ENCODE measurements at places on chromosomes 1 and 21.

DNA sequence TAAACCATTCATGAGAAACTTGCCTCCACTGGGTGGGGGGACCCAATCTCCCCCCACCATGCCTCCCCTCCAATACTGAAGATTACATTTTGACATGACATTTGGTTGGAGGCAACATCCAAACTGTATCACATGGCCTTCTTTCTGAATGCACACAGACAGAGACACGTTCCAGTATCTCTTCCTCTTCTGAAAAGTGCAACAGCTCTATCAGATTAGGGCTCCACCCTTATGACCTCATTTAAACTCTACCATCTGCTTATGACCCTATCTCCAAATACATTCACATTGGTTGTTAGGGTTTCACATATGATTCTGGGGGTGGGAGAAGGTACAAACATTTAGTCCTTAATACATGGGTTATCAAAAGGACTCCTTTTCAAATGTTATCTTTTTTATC, 481.8 kb upstream of the NFIA start:
- no peak for DNase-seq

DNA sequence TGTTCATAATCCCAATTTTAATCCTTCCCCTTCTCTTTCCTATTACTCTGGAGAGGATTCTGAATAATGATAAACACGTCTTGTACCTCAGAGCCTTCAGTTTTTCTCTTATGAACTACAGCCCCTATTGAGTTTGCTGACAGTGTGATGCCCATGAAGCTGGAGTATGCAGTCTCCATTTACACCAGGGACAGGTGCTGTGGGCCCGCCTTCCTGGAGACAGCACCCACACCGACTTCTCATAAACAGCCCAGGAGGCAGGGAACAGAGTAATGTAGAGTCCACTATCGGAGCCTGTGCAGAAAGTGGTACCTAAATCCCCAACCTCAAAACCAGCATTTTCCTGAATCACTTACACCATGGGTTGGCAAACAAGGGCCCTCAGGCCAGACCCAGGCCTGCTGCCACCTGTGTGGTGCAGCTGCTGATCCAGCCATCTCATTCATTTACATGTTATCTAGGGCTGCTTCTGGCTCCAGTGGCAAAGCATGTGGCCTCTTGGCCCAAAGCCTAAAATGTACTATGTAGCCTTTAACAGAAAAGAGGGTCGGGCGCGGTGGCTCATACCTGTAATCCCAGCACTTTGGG, 95.1 kb upstream of the KRTAP19-8 start:
- no peak for DNase-seq

GRCh38 chr21:21730512-21730911, 732.3 kb downstream of the NCAM2 start:
- no peak for DNase-seq

DNA sequence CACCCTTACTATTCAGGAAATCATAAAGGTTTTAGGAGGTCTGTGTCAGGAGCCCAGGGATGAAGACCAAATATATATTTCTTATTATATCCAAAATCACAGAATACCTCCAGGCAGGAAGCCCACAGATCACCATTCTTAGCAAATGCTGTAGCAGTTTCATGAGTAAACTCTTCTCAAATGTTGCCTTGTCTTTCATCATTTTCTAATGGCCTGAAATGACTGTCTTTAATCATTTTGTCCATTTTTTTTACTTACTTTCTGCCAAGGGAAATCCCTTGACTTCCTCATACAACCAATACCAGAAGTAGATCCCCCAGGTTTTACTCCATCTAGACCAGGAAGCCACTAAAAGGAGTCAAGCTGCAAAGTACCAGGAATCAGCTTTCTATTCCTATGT, 32.4 kb downstream of the PSMG1 start:
- no peak for DNase-seq

DNA sequence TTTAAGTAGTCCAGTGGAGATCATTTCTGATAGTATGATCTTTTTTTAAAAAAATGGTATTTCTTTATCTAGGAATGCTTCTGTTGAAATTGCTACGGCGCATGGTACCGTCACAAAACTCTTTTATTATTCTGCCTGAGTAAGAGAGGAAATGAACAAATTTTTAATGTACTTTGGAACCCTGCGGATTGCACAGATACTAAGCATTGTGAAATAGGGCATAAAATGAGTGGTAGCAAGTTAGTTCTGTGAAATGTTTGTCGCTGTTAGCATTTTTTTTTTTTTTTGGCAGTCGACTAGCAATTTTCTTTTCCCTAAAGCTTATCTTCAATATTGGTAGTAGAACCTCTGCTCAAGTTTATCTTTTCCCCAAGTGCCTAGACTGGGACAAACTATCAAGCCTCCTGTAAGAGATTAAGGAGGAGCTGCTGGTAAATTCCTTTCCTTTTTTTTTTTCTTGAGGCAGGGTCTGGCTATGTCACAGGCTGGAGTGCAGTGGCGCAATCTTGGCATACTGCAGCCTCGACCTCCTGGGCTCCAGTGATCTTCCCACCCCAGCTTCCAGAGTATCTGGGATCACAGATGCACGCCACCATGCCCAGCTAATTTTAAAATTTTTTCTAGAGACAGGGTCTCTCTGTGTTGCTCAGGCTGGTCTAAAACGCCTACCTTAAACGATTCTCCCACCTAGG, 2.2 kb downstream of the ITSN1 start:
- no peak for DNase-seq

DNA sequence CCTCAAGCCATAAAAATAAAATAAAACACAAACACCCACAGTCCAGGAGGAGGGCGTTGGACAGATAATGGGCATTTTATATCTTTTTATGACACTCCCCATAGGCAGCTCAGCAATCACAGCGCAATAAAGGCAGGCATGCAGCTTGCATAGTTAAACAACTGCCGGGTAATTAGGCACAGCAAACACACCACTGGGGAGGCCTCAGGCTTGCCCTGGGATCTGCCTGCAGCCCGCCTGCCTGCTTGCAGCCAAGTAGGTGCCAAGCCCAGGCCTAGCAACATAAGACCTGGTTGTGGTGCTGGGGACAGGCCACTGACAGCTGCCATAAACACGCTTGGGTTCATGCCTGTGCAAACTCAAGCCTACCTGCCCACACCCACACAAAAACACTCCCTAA, 54.2 kb downstream of the DMAP1 start:
- no peak for DNase-seq

GRCh38 chr21:34880401-34880800, 168.7 kb downstream of the RUNX1 start:
- DNase-seq, result no peak

DNA sequence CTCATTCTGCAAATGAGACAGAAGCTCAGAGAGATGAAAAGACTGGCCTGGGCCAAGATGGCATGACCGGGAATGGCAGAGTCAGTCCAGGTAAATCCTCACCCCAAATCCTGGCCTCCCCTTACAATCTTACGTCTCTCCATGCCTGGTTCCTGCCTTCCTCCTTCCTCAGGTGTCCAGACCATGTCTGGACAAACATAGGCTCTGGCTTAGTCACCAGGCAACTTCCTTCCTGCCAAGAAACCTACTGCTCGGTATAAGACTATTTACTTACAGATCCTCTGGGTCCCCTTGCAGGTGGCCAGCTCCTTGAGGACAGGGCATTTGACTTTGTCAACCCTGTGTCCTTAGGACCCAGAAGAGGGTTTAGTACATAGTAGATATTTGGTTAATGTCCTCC, 69.4 kb upstream of the ROR1 start:
- DNase-seq, result no peak

DNA sequence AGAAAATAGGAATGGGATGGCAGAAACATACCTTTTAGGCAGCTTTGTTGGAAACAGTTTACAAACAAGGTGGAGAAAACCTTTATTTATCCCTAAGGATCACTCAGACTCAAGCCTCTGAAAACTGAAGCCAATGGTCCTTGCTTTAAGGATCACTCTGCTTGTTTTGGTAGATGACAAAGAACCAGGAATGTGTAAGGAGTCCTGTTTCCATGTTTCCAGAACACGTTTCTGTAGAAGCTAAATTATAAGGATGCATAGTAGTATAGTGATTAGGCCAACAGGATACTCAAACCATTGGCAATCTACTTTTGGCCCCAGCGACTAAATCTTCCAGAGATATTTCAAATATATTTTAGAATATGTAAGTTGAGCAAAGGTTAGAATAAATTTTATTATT, 149.1 kb upstream of the HP1BP3 start:
- DNase-seq, result no peak

- no peak for DNase-seq
These were observed 72.7 kb upstream of the CNIH3 start for GRCh38 chr1:224543453-224543852.

DNA sequence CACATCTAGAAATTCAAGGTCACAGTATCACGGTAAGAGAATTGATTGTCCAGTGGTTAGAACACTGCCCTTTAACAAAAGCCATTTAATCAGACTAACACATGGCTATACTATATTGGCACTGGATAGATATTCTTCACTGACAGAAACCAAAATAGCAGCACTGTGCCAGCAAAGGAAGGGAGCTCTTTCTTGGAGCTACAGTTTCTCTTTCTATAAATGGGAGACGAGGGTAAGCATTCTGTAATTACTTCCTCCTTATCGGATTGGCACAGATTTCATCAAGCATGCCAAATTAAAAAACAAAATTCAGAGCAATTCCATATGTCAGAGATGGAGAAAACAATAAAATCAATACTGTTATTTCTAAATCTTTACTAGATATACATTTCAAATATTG, 115.7 kb upstream of the CACYBP start:
- DNase-seq, result no peak

DNA sequence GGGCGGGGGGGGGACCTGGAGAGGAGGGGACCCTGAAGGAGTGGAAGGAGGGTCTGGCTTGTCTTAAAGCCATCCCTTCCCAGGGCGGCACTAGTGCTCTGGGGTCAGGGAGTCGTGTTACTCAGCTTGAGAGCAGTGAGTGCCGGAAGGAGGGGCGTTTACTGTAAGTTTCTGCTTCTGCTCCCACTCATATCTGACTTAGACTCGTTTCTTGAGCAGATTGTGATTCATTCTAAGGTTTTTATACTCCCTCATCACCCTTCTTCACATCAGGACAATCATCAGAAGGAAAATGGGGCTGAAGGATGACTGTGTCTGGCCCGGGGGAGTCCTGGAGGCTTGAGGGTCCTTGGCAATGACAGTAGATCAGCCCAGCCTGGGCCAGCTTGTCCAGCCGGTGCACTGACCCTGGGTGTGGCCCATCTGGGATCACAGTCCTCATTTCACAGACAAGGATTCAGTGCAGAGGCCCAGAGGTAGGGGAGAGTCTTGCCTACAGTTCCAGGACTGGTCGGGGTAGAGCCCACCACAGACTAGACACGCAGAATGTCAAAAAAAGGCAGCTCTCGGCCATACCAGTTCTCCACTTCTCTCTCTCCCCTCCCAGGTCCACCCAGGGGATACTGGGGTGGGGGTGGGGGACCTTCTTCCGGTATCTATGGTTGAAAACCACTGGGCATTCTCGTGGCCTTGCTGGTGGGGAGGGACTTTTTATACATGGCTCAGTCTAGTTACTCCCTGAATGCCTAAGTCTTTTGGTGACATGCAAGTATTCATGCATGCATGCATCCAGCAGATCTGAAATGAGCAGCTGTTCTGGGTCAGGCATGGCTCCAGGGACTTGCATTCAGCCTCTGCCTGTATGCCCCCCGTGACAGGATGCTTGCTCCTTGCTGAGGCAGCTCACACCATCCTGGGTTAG, 5.1 kb downstream of the TNFRSF8 start:
- DNase-seq, result peak; percentile 18

- DNase-seq, result peak; percentile 56
These were observed 78.8 kb upstream of the ABCD3 start for GRCh38 chr1:94339206-94339927.

DNA sequence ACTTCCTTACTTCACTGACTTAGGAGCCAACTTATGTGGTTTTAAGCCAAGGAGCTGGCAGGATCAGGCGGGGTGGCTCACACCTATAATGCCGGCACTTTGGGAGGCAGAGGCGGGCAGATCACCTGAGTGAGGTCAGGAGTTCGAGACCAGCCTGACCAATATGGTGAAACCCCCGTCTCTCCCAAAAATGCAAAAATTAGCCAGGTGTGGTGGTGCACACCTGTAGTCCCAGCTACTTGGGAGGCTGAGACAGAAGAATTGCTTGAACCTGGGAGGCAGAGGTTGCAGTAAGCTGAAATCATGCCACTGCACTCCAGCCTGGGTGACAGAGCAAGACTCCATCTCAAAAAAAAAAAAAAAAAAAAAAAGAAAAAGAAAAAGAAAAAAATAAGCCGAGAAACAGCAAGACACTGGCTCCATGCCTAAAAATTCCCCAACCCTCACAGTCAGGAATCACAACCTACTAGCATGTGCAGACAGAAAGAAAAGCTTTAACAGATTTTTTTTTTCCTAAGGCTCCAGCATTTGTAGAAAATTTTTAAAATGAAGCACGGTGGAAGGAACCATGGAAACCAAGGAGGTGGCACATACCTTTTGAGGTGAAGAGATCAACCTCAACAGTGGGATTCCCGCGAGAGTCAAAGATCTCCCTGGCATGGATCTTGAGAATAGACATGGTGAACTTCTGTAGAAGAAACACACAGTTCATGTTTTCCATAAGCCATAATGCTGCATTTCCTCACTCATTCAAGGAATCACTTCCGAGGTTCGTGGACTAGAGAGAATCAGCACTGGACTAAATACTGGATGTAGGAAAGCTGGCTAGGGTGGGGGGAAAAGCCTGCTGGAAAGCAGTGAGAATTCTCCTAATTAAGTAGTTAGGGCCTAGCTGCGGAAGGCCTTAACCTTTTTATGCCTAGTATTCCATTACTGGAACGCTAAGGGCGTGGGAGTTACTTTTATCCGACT, 4.0 kb downstream of the ENO1 start:
- no peak for DNase-seq

DNA sequence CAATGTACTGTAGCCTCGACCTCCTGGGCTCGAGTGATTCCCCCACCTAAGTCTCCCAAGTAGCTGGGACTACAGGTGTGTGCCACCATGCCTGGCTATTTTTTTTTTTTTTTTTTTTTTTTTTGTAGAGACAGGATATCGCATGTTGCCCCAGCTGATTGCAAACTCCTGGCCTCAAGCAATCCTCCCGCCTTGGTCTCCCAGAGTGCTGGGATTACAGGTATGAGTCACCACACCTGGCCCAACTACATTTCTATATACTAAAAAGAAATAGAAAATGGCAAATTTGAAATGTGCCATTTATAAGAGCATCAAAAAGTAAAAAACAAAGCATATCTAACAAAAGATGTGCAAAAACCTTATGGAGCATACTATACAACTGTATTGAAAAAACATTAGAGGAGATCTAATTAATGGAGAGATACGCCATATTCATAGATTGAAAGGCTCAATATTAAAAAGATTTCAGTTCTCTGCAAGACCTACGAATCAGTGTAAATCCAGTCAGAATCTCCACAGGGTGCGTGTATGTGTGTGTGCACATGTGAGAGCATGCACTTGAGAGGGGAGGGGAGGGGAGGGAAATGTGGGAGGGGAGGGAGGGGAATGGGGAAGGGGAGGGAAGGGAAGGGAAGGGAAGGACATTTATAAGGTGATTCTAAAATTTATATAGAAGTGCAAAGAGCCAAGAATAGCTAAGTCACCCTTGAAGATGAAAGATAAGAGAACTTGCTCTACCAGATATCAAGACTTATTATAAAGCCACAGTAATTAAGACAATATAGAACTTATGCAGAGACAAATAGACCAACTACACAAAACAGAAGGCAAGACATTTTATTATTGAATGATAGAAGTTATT, 15.5 kb upstream of the PADI4 start:
- no peak for DNase-seq

GRCh38 chr1:31843506-31843905, 27.7 kb upstream of the SPOCD1 start:
- peak; percentile 24 for DNase-seq

GRCh38 chr1:29499104-29499650, 262.9 kb downstream of the PTPRU start:
- DNase-seq, result no peak

GRCh38 chr21:44765231-44766013, 36.2 kb downstream of the UBE2G2 start:
- DNase-seq, result no peak

- no peak for DNase-seq
These were observed 300.6 kb downstream of the TM2D1 start for GRCh38 chr1:61424382-61424781.

Data from Kasumi-1 (cell line).